ENCODE measurements at places on chromosomes 4 and X. TPM values are rescaled to one million over a fixed set of nuclear protein-coding genes. Genes with fewer than 3 reads are reported as not detected.

The RNF212 gene
- total RNA-seq = 2.0 TPM

The TEX13B gene
- not detected for total RNA-seq

The DCHS2 gene
- not detected for total RNA-seq

The ARX gene
- total RNA-seq = not detected

The FHDC1 gene
- 0.23 TPM for total RNA-seq

The PITX2 gene
- total RNA-seq = not detected

The LIMCH1 gene
- not detected for total RNA-seq

The CD40LG gene
- 0.77 TPM for total RNA-seq

The FOXO4 gene
- total RNA-seq = 47.3 TPM

DNA sequence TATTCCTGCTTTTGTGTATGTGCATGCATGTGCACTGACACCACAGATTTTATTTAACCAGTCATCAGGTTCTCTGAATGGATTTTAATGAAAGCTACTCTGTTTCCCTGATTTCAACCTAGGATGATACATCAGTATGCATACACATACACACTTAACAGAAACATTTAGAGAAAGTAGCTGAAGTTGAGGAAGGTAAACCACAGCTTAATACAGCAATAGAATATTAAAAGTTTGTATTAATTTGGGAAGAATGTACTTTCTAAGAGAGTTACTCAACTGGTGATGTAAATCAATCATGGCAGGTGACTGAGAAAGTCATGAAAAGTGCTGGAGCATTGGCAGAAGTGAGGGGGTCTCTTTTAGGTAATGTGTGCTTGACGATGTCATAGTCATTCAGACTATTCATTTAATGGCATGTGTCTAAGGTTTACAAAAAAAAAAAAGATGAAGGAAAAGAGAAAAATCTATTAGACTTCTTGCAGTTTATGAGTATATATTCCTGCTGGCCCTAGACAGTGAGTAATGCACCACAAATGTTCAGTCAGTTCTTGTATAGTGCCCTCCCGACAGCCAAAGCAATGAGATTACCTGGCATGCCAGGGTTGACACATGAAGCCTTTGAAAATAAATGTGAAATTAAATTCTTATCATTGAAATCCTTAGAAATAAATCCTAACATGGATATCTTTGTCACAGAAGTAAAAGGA lies 187.6 kb downstream of the RAPGEF2 start:
- no peak overlapping the region for H3K27ac ChIP-seq
- H3K27me3 ChIP-seq = no peaks in the 10 kb centered on the region
- H3K4me3 ChIP-seq = no peak overlapping the region

- no peaks in the 10 kb centered on the region for H3K27me3 ChIP-seq
- no peak overlapping the region for H3K4me3 ChIP-seq
- no peak overlapping the region for H3K27ac ChIP-seq
- DNase-seq = no peak
Measured at GRCh38 chr4:76301068-76301774, 5.3 kb upstream of the STBD1 start.

DNA sequence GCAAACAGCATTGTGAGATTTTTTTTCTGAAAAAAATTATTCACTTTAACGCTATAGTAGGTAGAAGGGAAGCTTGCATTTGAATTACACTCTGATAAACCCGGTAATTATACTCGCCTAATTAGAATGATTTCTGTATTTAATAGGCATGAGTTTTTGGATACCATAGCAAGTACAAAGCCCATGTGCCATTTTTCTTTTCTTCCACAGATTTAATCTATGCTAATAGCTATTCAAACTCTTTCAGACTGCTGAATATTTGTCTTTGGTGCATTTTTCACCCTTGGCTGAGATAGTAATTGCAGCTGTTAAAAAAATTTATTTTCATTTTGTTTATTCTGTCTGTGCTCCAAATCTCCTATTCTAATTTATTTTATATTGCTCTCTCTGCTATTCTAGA lies 113.0 kb downstream of the EGF start:
- no peak overlapping the region for H3K27ac ChIP-seq
- no peaks in the 10 kb centered on the region for H3K4me1 ChIP-seq
- H3K4me3 ChIP-seq = no peak overlapping the region
- no peak for DNase-seq
- no peaks in the 10 kb centered on the region for H3K36me3 ChIP-seq

DNA sequence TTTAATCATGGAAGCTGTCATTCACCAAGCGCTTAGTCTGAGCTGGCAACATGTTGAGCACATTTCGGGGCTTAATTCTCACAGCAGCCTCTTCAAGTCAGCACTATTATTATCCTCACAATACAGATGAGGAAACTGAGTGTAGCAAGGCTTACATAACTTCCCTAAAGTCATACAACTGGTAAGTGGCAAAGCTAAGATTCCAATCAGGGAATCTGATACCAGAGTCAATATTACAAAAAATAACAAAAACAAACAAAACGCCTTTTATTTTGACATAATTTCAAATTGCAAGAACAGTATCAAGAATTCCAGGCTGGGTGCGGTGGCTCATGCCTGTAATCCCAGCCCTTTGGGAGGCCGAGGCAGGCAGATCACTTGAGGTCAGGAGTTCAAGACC lies 120.4 kb upstream of the DUSP21 start:
- H3K4me1 ChIP-seq = no peaks in the 10 kb centered on the region
- DNase-seq = no peak
- no peaks in the 10 kb centered on the region for H3K27me3 ChIP-seq
- no peak overlapping the region for H3K4me3 ChIP-seq
- no peaks in the 10 kb centered on the region for H3K36me3 ChIP-seq
- H3K27ac ChIP-seq = no peak overlapping the region

GRCh38 chr4:161813389-161813788 lies 350.4 kb downstream of the FSTL5 start:
- no peak overlapping the region for H3K4me3 ChIP-seq
- DNase-seq = no peak
- H3K27me3 ChIP-seq = no peaks in the 10 kb centered on the region
- no peaks in the 10 kb centered on the region for H3K4me1 ChIP-seq
- no peaks in the 10 kb centered on the region for H3K36me3 ChIP-seq

DNA sequence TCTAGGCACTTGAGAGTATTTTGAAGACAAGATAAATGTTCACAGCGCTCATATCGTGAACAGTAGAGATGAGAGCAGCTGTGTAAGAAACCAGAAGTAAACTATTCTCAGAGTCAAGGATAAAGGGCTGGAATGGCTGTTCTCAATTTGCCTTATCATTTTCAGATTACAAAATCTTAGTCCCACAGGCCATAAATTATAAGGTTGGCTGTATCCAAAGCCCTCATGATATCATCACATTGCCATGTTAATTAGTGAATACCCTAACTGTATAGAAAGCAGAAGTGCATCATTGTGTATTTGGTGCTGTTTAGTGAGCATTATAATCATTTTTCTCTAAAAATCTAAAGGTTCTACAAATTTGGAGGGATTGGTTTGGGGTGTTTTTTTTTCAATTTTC lies 168.9 kb upstream of the EDNRA start:
- no peaks in the 10 kb centered on the region for H3K27me3 ChIP-seq
- no peaks in the 10 kb centered on the region for H3K4me1 ChIP-seq
- H3K4me3 ChIP-seq = no peak overlapping the region
- no peaks in the 10 kb centered on the region for H3K36me3 ChIP-seq
- no peak for DNase-seq

DNA sequence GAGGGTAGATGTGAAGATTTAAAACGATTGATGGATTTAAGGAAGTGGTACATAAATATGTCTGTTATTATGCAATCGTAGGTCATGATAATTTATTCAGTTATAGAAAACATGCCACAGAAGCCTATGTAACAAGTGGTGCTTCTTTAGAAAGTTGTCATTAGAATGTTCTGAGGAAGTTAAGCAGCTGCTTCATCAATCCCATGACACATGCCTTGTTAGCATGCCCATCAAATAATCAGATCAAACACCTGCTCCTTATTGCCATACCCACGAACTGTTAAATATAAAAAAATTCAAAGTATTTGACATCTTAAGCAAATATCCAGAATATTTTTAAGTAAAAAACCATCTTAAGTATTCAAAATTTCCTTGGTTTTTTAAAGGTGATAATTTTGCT lies 76.4 kb upstream of the MYOZ2 start:
- no peak for DNase-seq
- no peaks in the 10 kb centered on the region for H3K4me1 ChIP-seq
- H3K27ac ChIP-seq = no peak overlapping the region
- no peak overlapping the region for H3K4me3 ChIP-seq
- H3K36me3 ChIP-seq = no peaks in the 10 kb centered on the region

GRCh38 chrX:274904-275475 lies 6.2 kb upstream of the PLCXD1 start:
- no peaks in the 10 kb centered on the region for H3K36me3 ChIP-seq
- peak overlapping the region; percentile 70 for H3K4me3 ChIP-seq
- H3K27ac ChIP-seq = peak overlapping the region; percentile 40
- H3K27me3 ChIP-seq = no peaks in the 10 kb centered on the region
- DNase-seq = no peak
- peaks cover 25% of the 10 kb centered on the region for H3K4me1 ChIP-seq

DNA sequence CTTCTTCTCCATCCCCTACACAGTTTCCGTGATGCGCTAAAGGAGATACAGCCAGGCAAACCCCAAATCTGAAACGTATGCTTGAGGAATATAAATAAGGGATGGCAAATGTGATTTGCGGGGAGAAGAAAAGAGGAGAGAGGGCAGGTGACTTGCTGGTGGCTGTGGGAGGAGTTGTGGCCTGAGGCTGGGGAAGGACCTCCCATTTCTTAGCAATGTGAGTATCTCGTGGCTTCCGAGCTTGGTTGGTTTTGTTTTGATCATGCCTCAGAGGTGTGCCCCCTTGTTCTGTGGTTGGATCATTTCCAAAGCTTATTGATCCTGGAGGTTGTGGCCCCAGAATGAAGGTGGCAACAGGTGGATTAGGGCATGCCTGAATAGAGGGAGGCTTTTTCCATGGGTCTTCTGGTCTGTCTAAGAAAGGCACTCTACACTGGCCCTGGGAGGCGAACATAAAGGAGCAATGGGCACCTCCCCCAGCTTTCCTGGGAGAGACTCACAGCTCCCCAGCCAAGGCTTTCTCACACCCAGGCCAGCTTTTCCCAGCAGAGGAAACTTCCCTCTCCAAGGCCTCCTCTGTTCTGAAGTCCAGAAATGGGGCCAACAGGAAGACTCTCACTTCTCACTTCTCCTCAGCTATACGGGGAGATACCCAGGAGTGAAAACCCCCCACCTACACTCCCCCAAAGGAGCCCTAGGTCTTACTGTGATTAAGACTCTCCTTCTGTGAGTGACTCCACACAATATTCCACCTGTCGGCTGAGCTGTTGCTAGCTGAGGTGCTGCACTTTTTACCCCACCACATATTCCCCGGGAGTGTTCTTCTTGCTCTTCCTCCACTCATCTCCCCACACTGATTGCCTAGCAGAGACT lies 40.0 kb downstream of the C4orf51 start:
- H3K27me3 ChIP-seq = peaks cover 4% of the 10 kb centered on the region
- DNase-seq = no peak
- no peaks in the 10 kb centered on the region for H3K4me1 ChIP-seq
- H3K36me3 ChIP-seq = no peaks in the 10 kb centered on the region
- no peak overlapping the region for H3K27ac ChIP-seq

DNA sequence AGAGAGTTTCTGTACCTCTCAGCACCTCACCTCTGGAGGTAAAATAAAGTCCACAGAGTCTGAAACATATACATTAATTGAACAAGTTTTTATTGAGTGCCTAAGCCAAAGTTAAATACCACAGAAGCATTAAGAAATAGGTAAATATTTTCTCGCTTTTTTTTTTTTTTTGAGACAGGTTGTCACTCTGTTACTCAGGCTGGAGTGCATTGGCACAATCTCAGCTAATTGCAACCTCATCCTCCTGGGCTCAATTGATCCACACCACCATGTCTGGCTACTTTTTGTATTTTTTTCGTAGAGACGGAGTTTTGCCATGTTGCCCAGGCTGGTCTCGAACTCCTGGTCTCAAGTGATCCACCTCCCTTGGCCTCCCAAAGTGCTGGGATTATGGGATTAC lies 10.1 kb upstream of the FNIP2 start:
- H3K36me3 ChIP-seq = no peaks in the 10 kb centered on the region
- no peaks in the 10 kb centered on the region for H3K4me1 ChIP-seq
- no peak overlapping the region for H3K27ac ChIP-seq
- no peak for DNase-seq

GRCh38 chr4:84366161-84366560 lies 132.9 kb downstream of the NKX6-1 start:
- no peak for DNase-seq
- no peaks in the 10 kb centered on the region for H3K27me3 ChIP-seq
- no peaks in the 10 kb centered on the region for H3K4me1 ChIP-seq
- no peaks in the 10 kb centered on the region for H3K36me3 ChIP-seq

- no peaks in the 10 kb centered on the region for H3K36me3 ChIP-seq
- peaks cover 53% of the 10 kb centered on the region for H3K4me1 ChIP-seq
- H3K4me3 ChIP-seq = no peak overlapping the region
- peaks cover 33% of the 10 kb centered on the region for H3K27me3 ChIP-seq
- DNase-seq = no peak
Measured at GRCh38 chr4:30720661-30721184, 554 bp downstream of the PCDH7 start.

DNA sequence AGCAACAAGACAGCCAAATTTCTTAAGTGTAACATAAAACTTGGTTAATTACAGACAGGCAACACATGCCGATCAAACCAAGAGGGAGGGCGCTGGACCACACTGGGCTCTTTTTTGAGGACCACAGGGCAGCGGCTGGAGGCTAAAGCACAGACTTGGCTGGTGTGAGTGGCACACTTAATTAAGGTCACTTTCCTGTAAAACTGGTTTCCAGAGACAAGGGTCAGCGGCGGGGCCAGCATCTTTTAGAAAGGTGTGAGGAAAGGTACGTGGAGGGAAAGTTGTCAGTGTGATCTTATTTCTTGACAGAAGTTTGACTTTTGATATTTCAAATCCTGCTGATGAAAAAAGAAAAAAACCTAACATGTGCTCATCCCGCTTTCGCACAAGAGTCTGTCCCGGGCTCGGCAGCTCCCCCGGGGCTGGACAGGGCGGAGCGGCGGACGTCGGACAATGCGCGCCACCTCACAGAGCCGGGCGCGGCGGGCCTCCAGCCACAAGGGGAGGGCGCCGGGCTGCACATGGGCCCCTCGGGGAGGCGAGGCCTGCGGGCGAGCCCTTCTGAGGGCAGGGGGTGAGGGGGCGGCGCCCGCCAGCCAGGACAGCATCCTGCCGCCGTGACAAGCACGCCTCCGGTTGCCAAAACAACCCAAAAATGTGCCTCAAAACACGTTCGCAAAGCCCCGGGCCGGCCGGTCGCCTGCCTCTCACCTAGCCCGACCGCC lies 660 bp upstream of the HSPA4L start:
- peaks cover 20% of the 10 kb centered on the region for H3K4me1 ChIP-seq
- peaks cover 25% of the 10 kb centered on the region for H3K27me3 ChIP-seq
- DNase-seq = peak; percentile 19
- no peaks in the 10 kb centered on the region for H3K36me3 ChIP-seq
- no peak overlapping the region for H3K27ac ChIP-seq
- H3K4me3 ChIP-seq = peak overlapping the region; percentile 35

DNA sequence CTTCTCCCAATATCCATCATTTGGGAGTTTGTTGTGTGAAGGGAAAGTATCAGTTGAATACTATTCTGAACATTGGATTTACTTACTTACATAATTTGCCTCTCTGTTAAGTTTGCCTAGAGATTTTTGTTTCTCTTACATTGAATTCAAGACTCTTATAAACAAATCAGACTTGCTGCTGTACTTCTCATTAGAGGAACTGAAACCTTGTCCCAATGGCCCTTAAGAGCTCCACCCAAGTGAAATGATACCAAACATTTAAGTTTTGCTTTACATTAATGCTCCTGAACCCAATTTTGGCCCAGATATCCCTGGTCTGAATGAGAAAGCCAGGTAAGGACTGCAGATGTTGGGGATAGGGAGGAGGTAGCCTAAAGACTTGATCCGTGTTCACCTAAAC lies 32.0 kb downstream of the HAND2 start:
- no peak for DNase-seq
- peaks cover 16% of the 10 kb centered on the region for H3K27me3 ChIP-seq
- H3K4me3 ChIP-seq = no peak overlapping the region

GRCh38 chrX:151742311-151742710 lies 7.8 kb downstream of the CNGA2 start:
- H3K4me1 ChIP-seq = no peaks in the 10 kb centered on the region
- no peak overlapping the region for H3K4me3 ChIP-seq
- no peaks in the 10 kb centered on the region for H3K36me3 ChIP-seq
- DNase-seq = no peak
- no peaks in the 10 kb centered on the region for H3K27me3 ChIP-seq
